ENCODE measurements at places on chromosomes 7 and 10.

GRCh38 chr10:122295451-122295809 is 24.3 kb downstream of the BTBD16 start:
- no peak for DNase-seq

DNA sequence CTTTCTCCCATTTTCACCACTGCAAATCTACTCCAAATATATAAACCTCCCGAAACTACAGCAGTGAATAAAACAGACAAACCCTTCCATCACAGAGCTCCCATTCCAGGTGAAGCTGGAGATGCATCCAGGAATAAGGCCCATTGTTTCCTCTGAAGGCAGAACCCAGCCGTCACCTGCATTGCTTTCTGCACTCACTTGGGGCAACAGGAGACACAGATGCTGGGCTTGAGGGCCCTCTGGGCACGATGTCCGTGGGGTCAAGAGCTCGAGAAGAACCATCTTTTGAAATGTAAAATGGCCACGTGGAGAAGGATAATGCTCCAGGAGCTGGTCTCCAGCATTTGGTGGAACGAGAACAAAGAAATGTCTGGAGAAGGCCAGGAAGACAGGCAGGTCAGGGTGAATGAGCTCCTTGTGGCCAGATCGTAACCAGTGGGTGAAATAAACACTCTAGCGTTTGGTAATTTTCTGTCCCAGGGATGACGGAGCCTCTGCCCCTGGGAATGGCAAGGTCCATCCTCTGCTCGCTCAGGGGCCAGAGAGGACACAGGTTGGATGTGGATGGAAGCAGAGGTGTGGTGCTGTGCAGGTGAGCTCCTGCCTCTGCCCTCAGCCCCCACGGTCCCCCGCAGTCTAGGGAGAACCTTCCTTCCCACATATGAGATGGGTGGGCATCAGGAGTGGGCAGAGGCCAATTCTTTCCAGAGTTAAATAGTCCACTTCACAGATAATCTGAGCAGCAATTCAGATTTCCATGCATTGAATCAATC is 556.1 kb downstream of the DNAJB6 start:
- no peak for DNase-seq

DNA sequence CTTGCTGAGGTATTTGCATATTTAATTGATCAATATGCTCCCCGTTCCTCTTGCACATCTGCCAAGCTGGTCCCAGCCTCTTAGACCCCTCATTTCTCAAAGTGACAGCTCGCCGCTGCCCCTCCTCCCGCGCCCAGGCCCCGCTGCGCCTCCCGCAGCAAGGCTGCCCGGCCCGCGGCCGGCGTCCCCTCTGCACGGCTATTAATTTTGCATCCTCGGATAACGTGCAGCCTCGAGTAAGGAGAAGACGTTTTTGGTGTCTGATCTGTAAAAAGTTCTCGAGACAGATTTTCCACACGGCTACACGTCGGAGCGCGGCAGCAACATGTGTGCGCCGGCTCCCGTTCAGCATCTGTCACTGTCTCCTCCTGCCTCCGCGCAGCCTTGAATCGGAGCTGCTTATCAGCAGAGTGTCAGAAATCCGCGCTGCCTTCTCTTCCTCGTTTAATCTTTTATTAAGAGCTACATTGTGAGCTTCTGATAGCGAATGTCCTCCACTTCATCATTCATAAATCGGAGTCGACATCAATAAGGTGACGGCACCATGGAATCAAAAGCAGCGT is 65.3 kb downstream of the EBF3 start:
- DNase-seq, result no peak

- DNase-seq, result no peak
Observed at GRCh38 chr7:37007691-37008090, 283.4 kb upstream of the AOAH start.

DNA sequence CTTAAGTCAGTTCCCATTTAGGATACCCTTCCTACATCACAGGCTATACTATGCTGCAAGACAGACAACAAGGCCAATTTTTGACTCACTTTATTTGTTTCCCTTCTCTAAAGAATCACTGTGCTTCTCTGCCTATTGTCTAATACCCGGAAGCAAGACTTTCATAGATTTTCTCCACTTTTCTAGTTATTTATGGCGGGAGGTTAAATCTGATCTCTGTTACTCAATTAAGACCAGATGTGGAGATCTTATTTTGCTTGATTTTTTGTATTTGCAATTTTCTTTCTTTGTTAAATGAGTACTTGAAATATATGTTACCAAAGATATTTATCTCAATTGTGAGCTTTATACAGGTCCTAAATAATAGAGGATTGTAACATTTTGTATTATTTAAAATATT is 511.5 kb downstream of the ATRNL1 start:
- no peak for DNase-seq

DNA sequence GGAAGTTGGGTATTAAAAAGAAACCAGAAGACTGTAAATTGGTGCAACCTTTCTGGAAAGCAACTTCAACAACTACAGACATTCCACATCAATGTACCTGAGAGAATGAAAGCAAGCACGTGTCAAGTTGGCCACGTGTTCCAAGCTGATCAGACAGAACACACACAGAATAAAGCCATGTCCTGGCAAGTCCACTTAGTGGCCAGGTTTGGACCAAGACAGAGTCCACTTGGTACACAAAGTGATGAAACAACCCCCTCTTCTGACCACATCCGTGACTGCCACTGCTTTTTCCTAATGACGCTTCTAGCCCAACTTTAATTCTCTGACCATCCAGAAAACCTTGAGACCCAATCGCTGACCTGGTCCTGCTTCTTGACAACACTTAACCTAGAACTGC is 109.4 kb downstream of the ABLIM1 start:
- DNase-seq, result peak; percentile 50

DNA sequence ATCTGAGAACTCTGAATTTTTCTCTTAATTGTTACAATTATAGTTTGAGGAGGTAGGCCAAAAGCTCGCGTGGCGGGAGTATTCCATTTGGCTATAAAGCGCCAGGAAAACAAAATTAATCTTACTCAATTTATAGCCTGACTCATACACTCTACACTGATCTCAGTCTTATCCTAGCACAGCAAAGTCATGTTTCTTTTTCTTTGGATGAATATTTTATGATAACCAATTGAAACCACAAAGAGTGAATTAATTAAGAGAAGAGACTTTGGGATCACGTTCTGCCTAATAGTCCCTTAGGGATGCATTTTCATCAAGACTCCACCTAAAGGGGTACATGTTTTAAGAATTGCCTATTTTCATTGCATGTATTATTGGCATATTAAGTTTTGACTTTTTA is 420.8 kb downstream of the HGF start:
- no peak for DNase-seq

DNA sequence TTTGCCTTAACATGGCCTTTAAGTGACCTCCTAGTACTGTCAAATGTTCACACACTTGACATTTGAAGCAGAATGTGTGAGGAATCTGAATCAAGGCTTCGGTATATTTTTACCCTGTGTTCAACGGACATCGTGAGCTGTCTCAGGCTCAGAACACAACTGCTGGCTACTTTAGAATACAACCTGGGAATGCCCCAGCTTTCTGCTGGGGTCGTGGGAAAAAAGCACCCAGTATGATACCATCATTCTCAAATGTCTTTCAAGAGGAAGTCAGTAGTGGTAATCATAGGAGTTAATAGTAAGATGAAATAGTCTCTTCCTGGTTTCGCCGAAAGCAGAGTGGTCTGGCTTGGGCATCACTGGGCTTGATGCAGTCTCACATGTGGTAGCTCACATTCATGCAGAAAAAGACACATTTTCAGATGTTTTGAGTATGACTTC is 67.2 kb downstream of the CREB5 start:
- no peak for DNase-seq

GRCh38 chr7:74291535-74291934 is 2.3 kb downstream of the CLIP2 start:
- no peak for DNase-seq

DNA sequence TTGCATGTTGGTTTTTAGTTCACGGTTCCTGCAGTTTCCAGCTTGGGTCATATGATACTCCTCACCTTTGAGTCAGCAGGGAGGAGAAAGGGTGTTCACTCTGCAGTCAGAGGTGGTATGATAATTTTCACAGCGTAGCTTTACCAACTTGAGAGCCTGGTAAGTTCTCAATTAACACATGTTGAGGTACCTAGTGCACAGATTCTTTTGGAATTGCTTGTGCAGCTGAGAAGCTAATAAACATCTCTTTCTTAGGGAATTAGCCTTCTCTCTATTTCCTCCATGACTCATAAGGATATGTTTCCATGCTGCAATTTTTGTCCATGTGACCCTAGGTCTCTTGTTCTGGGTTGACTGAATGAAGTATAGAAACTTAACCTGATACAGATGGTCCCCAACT is 166.6 kb downstream of the KIF20B start:
- no peak for DNase-seq

GRCh38 chr10:110433740-110434139 is 64.0 kb upstream of the DUSP5 start:
- DNase-seq, result peak; percentile 5

DNA sequence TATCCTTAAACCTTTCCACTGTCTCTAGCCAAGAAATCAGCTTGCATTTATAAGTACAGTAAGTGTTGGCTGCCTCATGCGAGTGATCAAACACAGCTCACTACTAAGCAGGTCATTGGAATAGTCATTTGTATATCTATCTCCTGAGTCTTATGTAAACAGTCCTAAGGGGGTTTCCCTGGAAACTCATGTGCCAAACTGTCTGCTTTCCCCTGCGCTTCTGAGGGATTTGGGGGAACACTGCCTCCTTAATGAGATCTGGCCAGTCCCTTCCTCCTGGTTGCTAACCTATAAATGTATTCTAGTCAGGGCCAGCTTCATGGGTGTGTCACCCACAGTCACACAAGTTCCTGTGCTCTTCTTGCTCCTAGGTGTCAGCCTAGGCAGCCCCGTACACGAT is 133.1 kb downstream of the CD36 start:
- DNase-seq, result no peak

DNA sequence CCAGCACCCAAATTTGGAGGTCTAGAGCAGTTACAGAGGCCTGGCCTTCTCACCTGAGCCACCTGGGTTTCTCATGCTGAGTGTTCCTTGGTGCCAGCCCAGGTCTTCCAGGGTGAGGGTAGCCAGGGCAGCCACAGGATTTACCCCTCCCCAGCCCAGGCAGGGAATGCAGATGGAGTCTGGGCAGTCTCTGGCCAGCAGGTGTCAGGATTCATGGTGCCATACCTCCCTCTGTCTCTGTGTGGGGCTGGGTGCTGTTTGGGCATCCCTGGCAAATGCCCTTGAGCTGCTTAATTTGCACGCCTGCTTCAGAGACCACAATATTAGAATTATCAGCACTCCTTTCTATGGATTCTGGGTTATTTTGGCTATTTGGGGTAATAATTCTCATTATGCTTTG is 246.7 kb downstream of the GFRA1 start:
- DNase-seq, result peak; percentile 28

- DNase-seq, result no peak
Observed at GRCh38 chr10:974038-974784, 14.0 kb upstream of the GTPBP4 start.

DNA sequence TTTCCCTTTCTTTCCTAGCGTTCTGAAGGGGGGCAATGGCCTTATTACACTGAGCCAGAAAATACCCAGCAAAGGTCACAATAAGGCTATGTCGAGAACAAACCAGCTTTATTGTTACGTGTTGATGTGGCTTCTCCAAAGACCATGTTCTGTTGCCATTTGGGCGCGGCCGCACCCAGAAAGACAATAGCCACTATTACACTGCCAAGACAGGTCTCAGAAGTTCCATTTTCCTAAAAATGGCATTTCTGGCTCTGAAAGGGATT is 77.8 kb downstream of the PROSER2 start:
- no peak for DNase-seq

- DNase-seq, result no peak
Observed at GRCh38 chr7:69770613-69771012, 172.3 kb downstream of the AUTS2 start.

- no peak for DNase-seq
Observed at GRCh38 chr10:91339729-91340128, 70.4 kb upstream of the HECTD2 start.

GRCh38 chr7:2823130-2823529 is 21.0 kb downstream of the GNA12 start:
- no peak for DNase-seq

GRCh38 chr7:6260291-6261187 is 11.9 kb downstream of the CYTH3 start:
- no peak for DNase-seq

DNA sequence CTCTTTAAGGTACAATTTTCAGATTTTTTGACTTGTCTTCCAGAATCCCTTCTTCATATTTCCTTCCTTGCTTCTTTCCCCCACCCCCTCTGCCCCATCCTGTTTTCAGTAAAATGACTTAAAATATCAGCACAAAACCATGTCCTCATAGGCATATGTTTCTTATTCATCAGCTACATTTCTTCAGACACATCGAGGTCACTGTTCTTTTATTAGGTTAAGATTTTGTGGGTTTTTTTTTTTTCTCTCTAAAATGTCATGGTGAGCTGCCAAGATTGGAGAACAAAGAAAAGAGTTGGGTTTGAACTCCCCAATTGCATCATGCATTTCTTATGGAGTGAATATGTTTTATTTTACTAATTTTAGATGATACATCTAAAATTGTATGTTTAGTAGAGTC is 35.8 kb downstream of the LAMB4 start:
- DNase-seq, result no peak

GRCh38 chr10:132463333-132464255 is 66.6 kb downstream of the PWWP2B start:
- no peak for DNase-seq

GRCh38 chr10:72759584-72759983 is 67.6 kb downstream of the MCU start:
- DNase-seq, result no peak

GRCh38 chr10:11359869-11360268 is 251.6 kb downstream of the USP6NL start:
- no peak for DNase-seq

DNA sequence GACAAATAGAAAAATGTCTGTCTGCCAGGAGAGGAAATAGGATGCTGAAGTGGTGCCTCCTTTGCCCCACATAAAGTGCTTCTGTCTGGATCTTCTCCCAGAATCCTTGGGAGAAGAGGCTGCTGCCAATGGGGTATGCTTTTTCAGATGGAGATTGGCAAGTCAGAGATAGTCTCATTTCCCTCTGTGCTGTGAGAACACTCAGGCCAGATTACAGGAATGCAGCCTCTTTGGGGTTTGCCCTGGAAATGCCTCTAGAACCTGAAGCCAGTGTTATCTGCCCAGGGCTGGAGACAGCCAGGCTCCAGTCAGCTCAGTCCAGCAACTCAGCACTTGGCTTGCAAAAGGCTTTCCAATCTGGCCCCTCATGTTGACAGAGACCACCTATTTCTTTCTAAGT is 119.1 kb upstream of the PHYHIPL start:
- DNase-seq, result no peak

Data from WTC11 (cell line).